Sciatic nerve (tissue), 2 donors: ENCODE measurements at places on chromosomes 6 and 20. TPM values are rescaled to one million over a fixed set of nuclear protein-coding genes. Genes with fewer than 3 reads are reported as not detected.
A peak's percentile ranks its signal among the peaks of the same experiment; 100 is the strongest.

DNA sequence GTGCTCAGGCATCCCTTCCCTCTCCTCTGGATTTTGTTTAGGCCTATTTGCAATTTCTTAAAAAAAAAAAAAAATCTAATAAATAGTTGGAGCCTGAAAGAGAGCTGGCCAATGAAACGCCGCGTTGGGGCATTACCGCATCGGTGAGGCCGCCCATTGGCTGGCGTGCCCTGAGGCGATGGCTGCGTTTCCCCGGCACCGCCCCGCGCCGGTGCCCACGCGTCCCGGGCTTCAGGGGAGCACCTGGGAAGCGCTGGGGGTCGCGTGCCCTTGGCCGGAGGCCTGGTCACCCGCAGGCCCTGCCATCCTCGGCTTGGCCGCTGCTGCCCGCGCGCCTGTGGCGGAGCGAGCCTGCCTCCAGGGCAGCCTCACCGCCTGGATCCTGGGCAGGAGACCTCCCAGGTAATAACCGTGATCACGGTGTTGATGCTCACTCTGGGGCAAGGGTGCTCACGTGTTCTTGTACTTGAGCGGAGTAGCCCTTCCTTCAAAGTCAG lies 155.4 kb downstream of the NRN1 start:
- DNase-seq = peak; percentile 71

GRCh38 chr6:4474810-4475209 lies 301.4 kb upstream of the CDYL start:
- no peak for DNase-seq

DNA sequence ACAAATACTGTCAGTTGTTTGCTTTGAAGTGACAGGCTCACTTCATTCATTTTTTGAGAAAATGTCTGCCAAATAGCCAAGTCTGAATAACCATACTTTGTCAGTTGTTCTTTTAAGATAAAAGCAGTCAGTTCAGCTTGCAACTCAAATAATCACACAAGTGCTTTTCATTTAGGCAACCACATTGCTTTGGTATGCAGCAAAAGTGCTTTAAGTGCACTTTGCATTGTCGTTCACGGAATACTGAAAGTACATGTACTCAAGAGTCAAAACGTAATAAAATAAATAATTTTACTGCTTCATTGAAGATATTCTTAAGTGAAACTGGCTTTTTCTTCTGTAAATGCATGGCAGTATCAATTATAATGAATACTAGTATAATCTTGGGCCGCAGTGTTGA lies 107.2 kb downstream of the MMS22L start:
- no peak for DNase-seq

The MMP24OS gene
- 71.6 TPM for total RNA-seq

- DNase-seq = no peak
Measured at GRCh38 chr20:58511861-58512260, 3.3 kb downstream of the APCDD1L start.

The DAAM2 gene
- total RNA-seq = 61.9 TPM

The FOXS1 gene
- 25.0 TPM for total RNA-seq

DNA sequence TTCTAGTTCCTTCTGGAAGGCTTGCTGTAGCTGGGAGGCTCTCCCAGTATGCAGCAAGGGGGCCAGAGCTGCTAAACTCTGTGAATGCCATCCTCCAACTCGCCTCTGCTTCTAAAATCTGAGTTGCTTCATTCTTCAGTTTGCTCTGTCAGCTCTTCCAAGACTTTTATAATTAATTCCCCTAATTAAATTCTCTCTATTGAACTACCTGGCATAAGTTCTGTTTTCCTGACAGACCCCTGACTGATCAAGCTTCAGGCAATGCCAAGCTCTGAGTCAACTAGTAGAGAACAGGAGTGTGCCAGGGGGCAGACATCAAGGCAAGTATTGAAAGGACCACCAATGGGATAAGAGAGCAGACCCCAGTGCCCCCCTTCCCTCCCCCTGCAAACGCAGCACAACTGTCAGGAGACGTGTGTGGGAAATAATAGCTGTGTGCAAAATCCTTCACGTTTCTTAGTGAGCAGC lies 109.3 kb upstream of the TAB2 start:
- DNase-seq = no peak

The LTB gene
- 4.0 TPM for total RNA-seq

The PXT1 gene
- total RNA-seq = 0.18 TPM

- no peak for DNase-seq
Measured at GRCh38 chr6:169495601-169496000, 206.2 kb downstream of the WDR27 start.

The MAP3K5 gene
- total RNA-seq = 18.9 TPM

The B3GALT4 gene
- total RNA-seq = 14.8 TPM

GRCh38 chr6:163412801-163413344 lies 1.6 kb upstream of the QKI start:
- no peak for DNase-seq

GRCh38 chr6:18861204-18861603 lies 474.1 kb downstream of the RNF144B start:
- no peak for DNase-seq

DNA sequence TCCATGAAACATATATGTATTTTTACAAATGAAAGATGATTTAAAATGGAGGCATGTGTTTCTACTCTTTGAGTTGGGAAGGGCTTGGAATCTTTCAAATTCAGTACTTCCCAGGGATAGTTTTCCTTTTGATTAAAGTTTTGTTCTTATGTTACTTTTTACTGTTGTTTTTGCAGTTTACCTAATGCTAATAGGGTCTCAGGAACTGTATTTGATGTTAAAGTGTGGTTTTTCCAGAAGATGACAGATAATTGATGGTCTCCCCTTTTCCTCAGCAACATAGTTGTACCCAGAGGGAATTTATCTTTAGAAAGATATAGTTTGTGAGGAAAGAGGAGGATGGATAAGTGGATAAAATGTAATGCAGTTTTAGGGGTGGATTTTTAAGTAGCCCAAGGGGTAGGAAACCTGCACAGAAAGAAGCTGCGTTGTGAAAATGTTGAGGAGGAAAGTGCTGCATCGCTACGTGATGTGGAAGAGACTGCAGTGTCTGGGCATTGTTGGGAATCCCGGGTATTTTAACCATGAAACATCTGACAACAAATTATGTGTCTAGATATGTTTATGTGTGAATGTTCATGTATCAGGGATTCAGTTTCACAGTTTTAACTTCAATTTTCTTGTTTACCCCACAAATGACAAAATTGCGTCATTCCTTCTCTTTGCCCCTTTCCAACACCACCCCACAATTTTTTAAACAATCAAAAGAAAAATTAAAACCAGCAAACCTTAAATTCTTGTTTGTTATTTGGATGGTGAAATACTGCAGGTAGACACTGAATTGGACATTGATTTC lies 42.3 kb downstream of the GNAS start:
- DNase-seq = no peak

- DNase-seq = no peak
Measured at GRCh38 chr6:159045801-159046200, 1.0 kb upstream of the TAGAP start.

- DNase-seq = no peak
Measured at GRCh38 chr20:2385026-2385425, 4.3 kb downstream of the TGM6 start.
